Psoas muscle (tissue), 8 donors: ENCODE measurements at places on chromosomes 5 and 9. TPM values are rescaled to one million over a fixed set of nuclear protein-coding genes. Genes with fewer than 3 reads are reported as not detected.

DNA sequence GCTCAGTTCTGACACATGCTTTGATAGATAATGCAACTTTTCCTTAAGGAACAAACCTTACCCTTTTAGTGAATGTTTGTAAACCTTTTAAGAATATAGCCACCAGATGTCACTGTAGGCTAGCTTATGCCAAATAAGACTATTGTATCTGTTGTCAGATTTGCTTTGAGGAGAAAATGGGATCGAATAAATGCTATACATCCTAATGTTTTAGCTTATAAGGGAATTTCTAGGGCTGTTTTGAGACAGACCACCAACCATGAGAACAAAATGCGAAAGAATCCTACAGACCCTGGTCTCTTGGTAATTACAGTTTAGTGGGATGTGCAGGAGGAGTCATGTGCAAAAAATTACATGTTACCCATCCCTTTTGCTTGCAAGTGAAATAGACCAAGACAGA lies 127.6 kb upstream of the NMUR2 start:
- H3K27me3 ChIP-seq, result no peaks in the 10 kb centered on the region
- no peak overlapping the region for H3K27ac ChIP-seq
- no peaks in the 10 kb centered on the region for H3K36me3 ChIP-seq
- no peak for DNase-seq

DNA sequence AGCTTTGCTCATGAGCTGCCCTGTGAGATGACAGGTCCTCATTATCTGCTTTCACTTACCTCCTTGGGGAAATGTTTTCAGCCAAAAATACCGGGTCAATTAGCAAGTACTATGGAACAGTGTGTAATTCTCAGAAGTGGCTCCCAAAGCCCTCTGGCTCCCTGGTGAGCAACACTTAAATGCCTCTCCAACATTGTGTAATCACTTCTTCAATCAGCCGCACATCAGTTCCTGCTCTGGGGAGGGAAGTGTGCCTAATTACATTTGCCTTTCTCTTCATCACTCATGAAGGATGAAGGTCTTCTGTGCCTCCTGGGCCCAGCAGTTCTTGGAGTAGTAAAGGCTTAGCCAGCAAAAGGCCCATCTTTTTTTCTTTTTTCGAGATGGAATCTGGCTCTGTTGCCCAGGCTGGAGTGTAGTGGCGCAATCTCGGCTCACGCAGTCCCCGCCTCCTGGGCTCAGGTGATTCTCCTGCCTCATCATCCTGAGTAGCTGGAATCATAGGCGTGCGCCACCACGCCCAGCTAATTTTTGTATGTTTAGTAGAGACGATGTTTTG lies 23.1 kb downstream of the NIM1K start:
- no peak overlapping the region for H3K4me3 ChIP-seq
- DNase-seq, result no peak
- H3K4me1 ChIP-seq, result no peaks in the 10 kb centered on the region
- no peaks in the 10 kb centered on the region for H3K36me3 ChIP-seq
- H3K27ac ChIP-seq, result no peak overlapping the region

- H3K4me3 ChIP-seq, result no peak overlapping the region
- DNase-seq, result no peak
- no peaks in the 10 kb centered on the region for H3K27me3 ChIP-seq
- H3K4me1 ChIP-seq, result peaks cover 20% of the 10 kb centered on the region
- H3K27ac ChIP-seq, result peak overlapping the region; percentile 91
- H3K36me3 ChIP-seq, result no peaks in the 10 kb centered on the region
Measured at GRCh38 chr5:142014911-142015584, 2.2 kb upstream of the GNPDA1 start.

The CDH9 gene
- not detected for total RNA-seq

GRCh38 chr5:32222723-32223470 lies 48.8 kb upstream of the GOLPH3 start:
- H3K27me3 ChIP-seq, result no peaks in the 10 kb centered on the region
- H3K27ac ChIP-seq, result no peak overlapping the region
- no peaks in the 10 kb centered on the region for H3K36me3 ChIP-seq
